ENCODE measurements at places on chromosomes 3 and 15.

DNA sequence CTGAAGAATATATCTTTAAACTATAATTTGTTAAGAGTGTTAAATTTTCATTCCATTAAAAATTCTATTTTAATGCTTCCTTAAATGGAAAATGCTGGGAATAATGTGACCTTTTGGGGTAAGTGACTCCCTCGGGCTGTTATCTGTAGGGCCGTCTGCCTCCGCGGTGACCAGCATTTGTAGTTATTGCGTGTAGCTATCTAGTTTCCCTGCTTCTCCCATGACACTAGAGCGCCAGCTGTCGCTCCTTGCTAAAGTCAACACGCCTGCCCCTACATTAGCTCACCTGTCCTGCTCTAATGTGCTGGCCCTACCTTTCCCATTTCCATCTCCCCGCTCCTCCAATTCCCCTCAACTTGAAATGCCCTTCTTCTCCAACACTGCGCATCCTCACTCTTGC lies 12.4 kb upstream of the CHRM5 start:
- peak; percentile 25 for DNase-seq

GRCh38 chr15:101107625-101108460 lies 144.0 kb downstream of the CHSY1 start:
- no peak for DNase-seq

- no peak for DNase-seq
Observed at GRCh38 chr3:189132231-189132671, 39.5 kb upstream of the TPRG1 start.

DNA sequence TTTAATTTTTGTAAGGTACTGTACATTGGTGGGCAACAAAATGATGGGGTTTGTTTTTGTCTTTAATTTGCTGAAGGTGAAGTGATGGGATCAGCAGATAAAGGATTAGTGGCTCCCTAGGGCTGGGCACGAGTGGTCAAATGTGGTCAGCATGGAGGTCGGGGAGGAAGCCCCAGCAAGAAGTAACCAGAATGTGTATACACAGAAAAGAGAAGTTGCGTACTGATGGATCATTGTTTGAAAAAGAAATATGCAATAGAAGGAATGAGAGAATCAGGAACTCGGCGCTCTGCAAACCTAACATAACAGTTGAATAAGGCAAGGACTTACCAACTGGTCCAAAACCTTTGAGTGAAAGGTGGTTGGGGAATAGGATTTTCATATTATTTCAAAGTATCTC lies 1.5 kb downstream of the TMOD2 start:
- no peak for DNase-seq

- no peak for DNase-seq
Observed at GRCh38 chr3:39191773-39192172, 622 bp downstream of the XIRP1 start.

DNA sequence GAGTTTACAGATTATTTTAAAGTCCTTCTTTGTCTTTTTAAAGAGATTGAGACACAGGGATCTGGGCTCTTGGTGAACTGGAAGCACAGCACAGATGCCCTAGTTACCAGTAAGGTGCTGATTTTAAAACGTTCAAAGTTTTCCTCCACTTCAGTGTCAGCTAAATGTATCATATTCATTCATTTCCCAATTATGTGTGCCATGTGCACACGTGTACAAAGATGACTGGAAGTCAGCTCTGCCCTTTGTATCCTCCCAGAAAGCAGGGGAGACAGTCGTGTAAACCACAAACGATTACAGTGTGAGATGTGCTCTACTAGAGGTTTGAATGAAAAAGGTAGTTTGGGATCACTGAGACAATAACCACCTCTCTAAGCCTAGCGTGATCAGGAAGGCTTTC lies 730 bp downstream of the ZKSCAN7 start:
- DNase-seq: peak; percentile 50

DNA sequence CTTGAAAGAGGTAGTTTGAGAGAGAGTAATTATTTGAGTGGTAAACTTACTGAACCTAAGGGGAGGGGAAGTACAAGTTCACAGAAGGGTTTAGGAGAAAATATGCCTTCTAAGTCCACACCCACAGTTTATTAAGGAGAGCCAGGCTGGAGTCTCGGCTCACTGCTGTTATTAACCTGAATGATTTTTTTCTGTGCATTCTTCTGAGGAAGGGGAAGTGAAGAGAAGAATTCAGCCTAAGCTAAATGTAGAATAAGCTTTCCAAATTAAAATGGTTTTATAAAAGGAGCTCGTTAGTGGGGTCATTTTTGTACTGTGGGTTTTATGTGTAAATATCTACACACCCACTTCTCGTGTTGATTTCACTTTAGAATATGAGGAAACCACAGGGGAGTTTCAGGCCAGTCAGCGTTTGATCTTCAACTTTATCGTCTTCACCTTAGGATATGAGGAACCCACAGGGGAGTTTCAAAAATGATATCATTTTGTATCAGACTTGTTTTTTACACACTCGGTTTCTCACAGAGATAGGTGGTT lies 1.5 kb downstream of the WHAMM start:
- no peak for DNase-seq

DNA sequence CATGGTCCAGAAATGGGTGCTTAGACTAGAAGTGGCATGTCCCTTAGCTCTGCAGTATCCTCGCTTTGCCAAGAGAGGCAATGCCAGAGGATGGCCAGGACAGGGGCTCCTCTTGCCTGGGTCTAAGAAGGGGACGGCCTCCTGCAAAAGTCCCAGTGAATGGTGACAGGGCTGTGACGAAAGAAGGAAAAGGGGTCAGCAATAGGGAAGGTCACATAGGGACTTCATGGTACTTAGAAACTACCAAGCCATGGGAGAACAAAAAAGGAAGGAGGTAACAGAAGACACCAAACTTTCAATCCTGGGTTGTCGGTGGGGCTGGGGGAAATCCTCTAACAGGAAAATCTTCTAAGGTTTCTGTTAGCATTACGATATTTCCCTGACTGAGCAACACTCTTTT lies 36.2 kb upstream of the ATOSA start:
- DNase-seq: no peak

DNA sequence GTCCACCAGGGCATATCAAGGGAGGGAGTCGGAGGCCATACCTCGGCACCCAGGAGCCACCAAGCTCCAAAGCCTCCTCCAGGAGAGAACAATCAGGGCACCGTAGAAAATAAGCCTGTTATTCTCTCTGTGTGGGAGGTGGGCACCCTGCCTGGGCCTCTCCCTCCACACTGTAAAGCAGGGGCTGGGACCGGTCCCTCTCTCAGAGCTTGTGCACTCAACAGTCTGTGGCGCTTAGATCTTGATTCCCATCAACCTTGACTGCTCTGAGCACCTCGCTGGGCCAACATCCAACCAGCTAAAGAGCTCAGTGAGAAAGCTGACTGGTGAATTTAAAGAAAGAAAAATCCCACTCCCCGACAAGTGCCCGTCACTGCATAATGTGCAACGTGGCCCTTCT lies 53.0 kb downstream of the PCSK6 start:
- no peak for DNase-seq

DNA sequence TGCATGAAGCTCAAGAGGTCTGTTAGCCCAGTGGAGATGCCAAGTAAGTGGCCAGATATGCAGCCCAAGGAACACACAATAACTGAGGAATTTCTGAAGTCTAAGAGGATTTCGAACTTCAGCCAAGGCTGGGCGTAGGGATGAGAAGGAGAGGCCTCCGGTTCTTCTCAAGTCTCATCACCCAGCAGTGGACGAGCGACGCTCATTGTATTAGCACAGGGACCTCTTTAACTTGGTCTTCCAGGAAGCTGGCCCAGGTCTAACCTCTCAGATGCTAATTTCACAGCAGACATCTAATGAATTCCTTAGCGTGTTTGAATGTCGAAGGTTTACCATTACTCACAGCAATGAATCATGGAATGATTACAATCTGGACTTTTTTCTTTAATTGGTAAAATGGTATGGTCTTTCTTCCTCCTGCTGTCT lies 85.0 kb downstream of the HES1 start:
- no peak for DNase-seq

- DNase-seq: no peak
Observed at GRCh38 chr15:69393831-69394491, 20.2 kb upstream of the KIF23 start.

DNA sequence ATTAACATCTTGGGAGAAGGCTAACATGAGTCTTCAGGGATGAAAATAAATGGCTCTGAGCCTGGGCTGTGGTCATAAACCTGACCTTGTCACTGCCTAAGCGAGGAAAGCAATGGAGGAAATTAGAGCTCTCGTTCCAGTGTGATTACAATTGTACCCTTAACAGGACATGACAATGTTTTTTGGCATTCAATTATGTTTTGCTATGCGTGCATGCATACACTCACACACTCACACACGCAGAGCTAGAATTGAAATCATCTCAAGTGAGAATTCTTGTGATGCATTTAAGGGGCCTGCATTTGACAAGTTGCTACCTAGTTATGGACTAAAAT lies 24.1 kb downstream of the ZNF80 start:
- no peak for DNase-seq

DNA sequence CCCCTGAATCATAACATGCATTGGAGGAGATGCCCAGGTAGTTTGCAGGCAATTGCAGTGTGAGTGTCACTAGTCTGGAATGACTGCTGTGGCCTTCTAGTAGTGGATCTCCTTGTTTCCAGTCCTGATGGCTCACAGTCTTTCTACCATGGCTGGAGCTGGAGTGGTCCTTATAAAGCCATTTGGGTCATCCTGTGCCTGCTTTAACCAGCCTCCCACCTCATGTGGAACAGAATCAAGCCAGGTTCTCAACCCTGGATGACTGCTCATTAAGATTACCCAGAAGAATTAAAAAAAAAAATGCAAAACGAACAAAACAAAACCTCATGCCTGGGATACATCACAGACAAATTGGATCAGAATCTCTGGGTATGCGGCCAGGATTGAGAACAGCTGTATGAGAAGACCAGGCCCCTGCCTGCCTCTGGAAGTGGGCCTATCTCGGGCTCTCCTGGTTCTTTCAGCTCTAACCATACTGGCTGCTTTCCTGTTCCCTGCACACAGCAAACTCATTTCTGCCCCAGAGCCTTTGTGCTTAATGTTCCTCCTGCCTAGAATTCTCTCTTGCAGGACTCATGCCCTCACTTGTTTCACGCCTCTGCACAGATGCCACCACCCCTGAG lies 96.4 kb downstream of the ITPR1 start:
- DNase-seq: no peak

GRCh38 chr15:63599401-63600000 lies 2.3 kb downstream of the FBXL22 start:
- DNase-seq: no peak

GRCh38 chr3:155112661-155113389 lies 32.7 kb downstream of the MME start:
- DNase-seq: no peak

DNA sequence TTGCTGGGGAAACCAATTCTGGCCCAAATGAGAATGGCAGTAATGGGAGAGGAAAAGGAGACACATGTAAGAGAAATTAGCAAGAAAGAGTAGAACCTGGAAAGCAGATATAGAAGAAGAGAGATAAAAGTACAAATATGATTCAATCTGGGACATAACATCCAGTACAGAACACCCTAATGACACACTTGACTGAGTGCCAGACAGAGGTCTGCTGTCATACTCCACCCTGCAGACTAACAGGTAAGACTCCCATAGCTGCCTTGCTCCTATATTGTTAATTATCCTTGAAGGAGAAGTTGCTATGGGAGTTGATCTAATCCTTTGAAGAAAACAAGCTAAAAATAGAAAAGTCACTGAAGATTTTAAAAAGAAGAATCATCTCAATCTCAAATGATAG lies 21.1 kb downstream of the CCPG1 start:
- DNase-seq: no peak

DNA sequence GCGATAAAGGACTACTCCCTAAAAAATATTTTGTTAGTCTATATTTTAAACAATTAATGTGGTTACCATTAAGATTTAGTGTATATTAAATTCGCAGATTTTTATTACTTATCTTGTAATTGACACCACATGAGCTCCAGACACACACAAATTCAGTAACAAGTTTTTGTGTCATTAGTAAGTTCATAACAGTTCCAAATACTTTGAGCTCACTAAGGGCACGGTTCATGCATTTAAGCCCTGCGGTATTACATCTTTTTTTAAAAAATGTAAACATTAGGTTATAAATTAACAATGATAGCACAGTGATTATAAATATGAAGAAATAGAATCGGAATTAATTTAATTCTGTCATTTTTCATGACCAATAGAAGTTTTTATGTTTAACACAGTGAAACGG lies 317.3 kb downstream of the ZNF385D start:
- DNase-seq: no peak
